Retinal pigment epithelial cell (primary cell): ENCODE measurements at places on chromosomes 12 and 14.

DNA sequence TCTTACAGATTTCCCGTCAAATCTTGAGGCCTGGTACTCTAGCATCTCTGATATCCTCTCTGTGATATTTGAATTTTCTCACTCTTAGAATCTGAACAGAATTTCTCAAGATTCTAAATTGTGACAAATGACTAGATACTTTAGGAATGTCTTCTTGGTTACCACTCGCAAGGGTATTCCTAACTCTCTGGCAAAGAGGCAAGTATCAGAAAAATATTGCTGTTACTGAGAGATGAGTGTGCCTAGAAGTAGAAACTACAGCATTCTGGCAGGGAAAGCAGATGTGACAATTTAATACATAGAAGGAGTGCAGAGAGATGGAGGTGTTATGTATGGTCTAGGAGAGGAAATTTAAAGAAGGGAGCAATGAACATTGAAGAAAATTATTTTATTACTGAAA is 467.8 kb downstream of the LRIG3 start:
- no peak for DNase-seq

GRCh38 chr12:84730561-84731162 is 181.9 kb downstream of the SLC6A15 start:
- DNase-seq, result no peak

DNA sequence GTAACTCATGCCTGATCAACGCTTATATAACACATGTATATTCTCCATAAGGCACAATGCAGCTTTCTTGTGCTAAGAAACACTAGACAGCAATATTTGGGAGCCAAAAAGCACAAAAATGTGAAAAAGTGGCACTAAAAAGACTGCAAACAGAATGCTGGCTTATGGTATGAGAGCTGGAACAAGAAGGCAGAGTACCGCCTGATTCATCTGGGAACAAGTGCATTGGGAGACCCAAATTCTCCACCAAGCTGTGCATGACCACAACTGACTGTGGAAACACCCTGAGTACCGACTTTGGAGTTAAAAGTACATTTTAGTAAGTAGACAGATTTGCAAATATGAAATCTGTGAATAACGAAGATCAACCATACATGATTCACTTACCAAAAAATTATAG is 25.1 kb downstream of the E2F7 start:
- DNase-seq, result no peak

GRCh38 chr12:60842181-60842580 is 1246.4 kb downstream of the SLC16A7 start:
- no peak for DNase-seq

- DNase-seq, result peak; percentile 10
Observed at GRCh38 chr14:45426685-45427282, 173.8 kb upstream of the MIS18BP1 start.

GRCh38 chr12:116898669-116899068 is 12.1 kb upstream of the FBXW8 start:
- DNase-seq, result no peak

DNA sequence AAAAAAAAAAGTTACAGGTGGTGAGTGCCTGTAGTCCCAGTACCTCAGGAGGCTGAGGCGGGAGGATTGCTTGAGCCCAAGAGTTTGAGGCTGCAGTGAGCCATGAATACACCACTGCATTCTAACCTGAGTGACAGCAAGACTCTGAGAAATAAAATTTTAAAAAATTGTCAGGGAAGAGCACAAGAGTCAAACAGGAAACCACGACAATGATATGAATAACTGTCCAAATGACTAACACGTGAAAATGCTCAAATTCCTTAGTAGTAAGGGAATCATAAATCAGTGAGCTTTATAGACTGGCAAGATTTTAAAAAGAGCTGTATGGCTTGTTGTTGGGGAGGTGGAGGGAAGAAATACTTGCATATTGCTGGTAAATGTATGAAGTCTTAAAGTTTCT is 12.9 kb upstream of the ASPG start:
- DNase-seq, result no peak

- DNase-seq, result no peak
Observed at GRCh38 chr14:99781091-99781490, 12.1 kb upstream of the EML1 start.

DNA sequence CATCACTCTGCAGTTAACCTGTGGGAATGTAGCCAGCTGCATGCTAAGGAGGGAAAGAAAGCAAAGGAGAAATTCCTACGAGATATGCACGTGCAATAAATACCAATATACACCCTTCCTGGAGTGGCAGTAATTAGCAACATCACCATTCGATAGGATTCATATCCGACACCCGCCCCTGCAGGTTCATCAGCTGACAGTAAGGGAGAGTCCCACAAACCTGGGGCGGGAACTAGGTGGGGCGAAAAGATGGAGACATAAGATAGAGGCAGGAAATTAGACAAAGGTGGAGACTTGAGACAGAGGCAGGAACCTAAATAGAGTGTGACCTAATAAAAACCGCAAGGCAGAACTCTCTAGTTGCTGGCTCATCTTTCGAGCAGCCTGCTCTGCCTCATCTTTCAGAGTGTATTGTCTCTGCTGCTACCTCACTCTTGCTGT is 51.6 kb downstream of the PLEKHG3 start:
- no peak for DNase-seq

DNA sequence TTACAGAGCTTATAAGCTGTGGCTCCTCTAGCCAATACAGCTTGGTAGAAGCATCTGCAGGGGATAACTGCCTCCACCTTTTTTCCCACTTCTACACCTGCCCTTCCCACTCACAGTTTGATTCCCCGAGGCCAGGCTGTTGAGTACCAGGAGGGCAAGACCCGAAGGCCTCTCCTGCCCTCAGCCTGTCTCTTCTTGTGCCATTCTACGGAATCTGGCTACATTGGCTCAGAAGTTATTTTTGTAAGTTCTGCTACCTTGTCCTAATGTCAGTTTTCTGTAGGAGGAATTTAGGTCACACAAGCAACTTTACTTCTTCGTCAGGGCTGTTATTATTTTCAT is 11.7 kb downstream of the FBXL14 start:
- no peak for DNase-seq

DNA sequence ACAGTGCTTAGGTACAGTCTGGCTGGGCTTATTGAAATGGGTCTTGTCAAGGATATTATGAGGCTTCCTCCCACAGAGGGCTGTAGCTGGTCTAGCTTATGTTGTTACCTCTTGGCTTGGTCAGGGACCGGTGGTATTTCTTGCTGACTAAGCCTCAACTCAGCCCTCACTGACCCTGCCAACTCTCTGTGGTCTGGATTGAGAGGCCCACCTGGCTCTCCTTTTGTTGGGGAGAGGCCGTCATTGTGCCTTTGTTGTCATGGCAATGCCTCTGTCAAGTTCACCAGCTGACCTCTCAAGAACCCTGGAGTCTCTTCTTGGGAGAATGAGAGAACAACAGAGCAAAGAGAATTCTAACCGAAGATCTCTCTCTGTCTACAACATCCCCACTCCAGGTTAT is 245.6 kb upstream of the NPAS3 start:
- peak; percentile 48 for DNase-seq

DNA sequence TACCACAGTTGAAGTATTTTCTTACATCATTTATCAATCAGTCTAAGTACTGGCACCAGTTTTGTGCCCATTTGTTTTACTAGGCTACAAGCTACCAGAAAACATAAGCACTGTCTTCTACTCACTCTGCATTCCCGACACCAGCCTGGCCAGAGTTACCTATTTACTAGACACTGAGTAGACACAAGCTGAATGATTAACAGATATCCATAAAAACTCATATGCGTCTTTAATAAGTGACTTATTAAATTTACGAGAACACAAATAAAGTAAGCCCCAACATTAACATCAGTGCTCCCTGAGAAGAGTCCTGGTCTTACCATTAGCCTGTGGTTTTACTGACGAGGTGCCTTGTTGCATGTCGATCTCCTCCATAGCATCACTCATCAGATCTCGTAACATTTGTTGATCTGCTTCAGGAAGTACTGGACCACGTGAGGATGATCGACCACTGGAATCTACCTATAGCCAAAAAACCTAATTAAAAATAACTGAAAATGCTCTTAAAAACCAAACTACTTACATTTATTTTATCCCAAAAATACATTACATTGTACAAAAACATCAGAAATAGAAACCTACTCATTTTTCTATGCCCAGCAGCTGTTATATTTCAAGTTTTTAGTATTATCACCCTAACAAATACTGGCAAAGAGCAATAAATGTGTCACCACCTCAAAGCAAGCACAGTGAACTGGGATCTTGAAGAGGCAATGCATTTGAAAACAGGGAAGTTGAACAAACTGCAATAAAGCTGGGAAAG is 53.3 kb downstream of the BDKRB1 start:
- DNase-seq, result no peak

- DNase-seq, result no peak
Observed at GRCh38 chr14:49703965-49704364, 11.0 kb downstream of the KLHDC1 start.

GRCh38 chr14:94888121-94888520 is 118.2 kb upstream of the GSC start:
- no peak for DNase-seq

- DNase-seq, result no peak
Observed at GRCh38 chr14:87141801-87142200, 851.2 kb downstream of the GALC start.

DNA sequence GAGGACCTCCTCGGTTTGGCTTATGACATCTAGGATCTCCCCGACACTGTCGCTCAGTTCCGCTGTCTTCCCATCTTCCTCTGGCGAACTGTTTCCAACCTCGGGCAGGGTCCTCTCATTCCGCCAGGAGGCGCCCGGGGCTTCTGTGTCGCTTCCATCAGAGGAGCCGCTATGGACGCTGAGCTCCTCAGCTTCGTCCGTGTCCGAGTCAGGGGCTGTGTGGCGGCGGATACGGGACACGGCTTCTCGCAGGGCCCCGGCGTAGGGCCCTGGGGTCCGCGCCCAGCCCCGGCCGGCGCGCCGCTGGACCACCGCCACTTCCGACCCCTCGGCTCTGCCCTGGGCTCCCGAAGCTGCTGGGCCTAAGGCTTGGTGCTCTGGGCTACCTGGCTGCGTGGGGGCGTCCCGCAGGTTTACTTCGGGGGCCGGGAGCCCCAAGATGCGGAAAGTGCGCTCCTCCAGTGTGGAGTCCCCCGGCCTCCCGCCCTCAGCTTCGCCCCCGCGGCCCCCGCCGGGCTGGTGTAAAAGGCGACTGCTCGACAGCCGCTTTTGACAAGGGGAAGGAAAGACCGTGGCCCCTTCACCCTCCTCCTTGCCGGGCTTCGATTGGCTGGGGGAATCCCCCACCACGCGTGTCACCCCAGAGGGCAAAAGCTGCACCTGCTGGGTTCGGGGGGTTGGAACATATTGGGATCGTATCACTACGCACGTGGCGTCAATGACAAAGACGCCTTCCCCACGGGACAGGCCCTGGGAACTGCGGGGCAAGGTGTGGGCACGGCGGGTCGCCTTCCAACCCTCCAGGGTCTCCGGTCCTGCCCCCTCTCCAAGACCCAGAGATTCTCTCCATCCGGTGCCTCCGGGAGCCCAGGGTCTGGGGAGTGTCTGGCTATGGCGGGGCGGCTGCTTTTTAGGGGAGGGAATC is 2.1 kb downstream of the DDN start:
- no peak for DNase-seq
